Activated naive CD4-positive, alpha-beta T cell (primary cell): ENCODE measurements at places on chromosomes 7 and 10.

GRCh38 chr7:6642239-6642839 is 5.2 kb downstream of the ZNF316 start:
- no peak for DNase-seq

DNA sequence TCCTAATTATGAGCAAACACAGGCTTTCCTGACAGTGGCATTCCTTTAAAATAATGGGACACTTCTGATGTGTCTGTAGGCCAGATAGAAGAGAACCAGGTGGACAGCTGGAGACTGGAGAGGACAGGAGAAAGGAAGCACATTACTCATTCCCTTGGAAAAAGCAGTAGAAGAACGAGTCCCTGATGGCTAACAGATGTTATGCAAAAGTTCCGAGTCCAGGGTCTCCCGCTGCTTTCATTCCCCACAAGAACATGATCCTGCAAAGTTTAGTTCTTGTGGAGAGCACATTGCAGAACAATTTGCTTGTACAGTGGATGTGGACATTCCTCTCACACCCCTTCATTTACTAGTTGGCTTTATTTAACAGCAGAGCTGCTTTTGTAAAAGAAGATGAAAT is 137.6 kb downstream of the GPAM start:
- DNase-seq: no peak

GRCh38 chr7:139725077-139725476 is 52.7 kb downstream of the HIPK2 start:
- no peak for DNase-seq

- no peak for DNase-seq
Observed at GRCh38 chr10:33947544-33947943, 613.1 kb upstream of the NRP1 start.

- DNase-seq: no peak
Observed at GRCh38 chr10:11629731-11630130, 18.3 kb upstream of the USP6NL start.
